Colonic mucosa (tissue), 4 donors: ENCODE measurements at places on chromosomes 7 and 10. TPM values are rescaled to one million over a fixed set of nuclear protein-coding genes. Genes with fewer than 3 reads are reported as not detected.
A peak's percentile ranks its signal among the peaks of the same experiment; 100 is the strongest.

MKI67 gene
- 148 TPM for total RNA-seq

- DNase-seq = no peak
These were observed 303.6 kb downstream of the DGKB start for GRCh38 chr7:14598978-14599377.

SGCE gene
- total RNA-seq = 10.8 TPM

- DNase-seq = no peak
These were observed 31.9 kb downstream of the LCOR start for GRCh38 chr10:96863922-96864543.

DNA sequence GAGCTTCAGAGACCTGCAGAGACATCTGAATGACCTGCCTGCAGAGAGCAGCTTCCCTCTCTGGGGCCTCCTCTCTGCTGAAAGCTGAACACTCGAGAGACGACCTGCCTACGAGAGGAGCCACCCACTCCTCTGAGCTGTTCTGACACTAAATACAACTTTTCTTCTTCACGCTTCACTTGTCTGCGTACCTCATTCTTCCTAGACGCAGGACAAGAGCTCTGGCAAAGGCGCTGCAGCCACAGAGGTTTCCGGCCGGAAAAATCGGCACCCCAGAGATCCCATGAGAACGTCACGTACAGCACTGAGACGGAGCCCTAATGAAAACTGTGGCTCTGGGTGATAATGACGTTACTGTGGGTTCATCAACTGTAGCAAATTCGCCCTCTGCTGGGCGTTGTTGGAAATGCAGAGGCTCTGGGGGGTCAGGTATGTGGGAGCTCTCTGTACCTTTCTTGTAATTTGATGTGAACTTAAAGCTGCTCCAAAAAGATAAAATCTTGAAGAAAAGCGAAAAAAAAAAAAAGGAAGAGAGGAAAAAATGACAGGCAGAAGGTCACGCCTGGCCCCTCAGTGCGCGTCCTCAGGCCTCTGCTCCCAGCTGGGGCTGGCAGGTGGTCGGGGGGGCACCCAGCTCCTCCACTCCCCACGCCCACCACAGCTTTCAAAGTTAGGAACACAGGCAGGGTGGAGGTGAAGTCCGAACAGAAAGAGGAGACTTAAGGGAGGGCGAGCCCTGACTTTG lies 120.7 kb downstream of the DYNC2I1 start:
- DNase-seq = peak; percentile 93

DNA sequence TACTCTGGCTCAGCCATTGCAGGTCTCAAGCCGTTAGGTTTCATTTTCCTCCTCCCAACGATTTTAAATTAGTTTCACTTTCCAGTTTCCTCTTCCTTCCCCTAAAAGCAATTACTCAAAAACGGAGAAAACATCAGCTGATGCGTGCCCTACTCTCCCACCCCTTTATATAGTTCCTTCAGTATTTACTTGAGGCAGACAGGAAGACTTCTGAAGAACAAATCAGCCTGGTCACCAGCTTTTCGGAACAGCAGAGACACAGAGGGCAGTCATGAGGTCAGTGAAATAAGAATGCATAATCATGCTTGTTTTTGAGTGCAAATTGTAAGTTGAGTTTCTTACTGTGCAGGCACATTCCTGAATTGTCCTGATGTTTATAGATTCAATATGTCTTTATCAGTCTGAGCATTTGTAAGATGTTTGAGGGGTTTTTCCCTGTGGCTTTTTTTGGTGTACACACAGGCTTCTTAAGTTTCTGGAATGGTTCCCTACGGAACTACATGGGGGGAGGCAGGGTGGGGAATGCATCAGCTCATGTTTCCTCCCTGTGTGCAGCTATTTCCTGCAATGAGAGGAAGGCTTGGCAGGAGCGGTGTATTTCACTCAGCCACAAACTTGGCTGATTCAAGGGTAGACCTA lies at the start of gene IFIT3:
Gene IFIT3, plus strand, starts transcription at position 195 of the 639 bp plus-strand sequence. Its CDS starts 77 bp downstream, at position 272.
- DNase-seq = peak; percentile 58

GRCh38 chr10:115883372-115883771 lies 389.6 kb downstream of the GFRA1 start:
- no peak for DNase-seq

IQUB gene
- 0.16 TPM for total RNA-seq

DNA sequence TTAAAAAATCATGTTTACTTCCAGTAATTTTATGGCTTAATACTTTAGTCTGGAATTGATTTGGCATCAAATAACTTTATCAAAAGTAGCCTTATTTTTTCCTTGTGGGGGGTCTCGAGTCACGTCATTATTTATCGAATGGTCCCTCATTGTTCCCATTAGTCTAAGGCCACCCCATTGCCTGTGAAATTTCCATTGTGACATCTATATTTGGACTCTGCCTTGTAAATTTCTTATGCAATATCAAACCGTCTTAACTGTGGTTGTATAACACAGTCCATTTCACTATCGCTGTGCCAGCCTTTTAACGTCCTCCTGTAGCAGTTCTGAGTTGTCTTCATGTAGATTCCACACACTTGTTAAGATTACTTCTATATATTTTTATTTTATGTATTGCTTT lies 103.9 kb upstream of the RET start:
- no peak for DNase-seq

NAT16 gene
- total RNA-seq = not detected

AKR1C4 gene
- not detected for total RNA-seq
